ENCODE measurements at places on chromosomes 11 and 22. TPM values are rescaled to one million over a fixed set of nuclear protein-coding genes. Genes with fewer than 3 reads are reported as not detected.
A peak's percentile ranks its signal among the peaks of the same experiment; 100 is the strongest.

Gene TST
- total RNA-seq = 37.7 TPM

Gene TRPC6
- 11.2 TPM for total RNA-seq

Gene DERL3
- 6.7 TPM for total RNA-seq

Gene ALDH3B2
- 0.94 TPM for total RNA-seq

Gene SYT12
- total RNA-seq = not detected

Gene IL18
- 46.0 TPM for total RNA-seq

Gene TRIM49
- not detected for total RNA-seq

Gene ARHGAP8
- total RNA-seq = 23.4 TPM

Gene OR52E8
- total RNA-seq = not detected

Gene HTR3B
- not detected for total RNA-seq

DNA sequence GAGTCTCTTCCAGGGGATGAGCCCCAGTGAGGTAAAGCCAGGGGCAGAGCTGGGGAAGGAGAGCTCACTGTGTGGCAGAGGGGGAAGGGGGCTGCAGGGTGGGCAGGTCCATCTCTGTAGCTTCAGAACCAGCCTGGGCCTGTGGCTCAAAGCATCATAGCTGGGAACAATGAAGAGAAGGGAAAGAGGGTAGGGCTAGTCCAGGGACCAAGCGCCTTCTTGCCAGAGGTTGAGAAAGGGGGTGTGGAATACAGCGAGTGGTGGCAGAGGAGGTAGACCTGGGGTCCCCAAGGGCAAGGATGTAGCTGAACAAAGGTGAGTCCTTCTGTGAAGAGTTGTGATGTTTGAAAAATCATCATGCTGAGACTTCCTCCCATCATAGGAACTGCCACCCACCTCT lies 1.2 kb upstream of the PLA2G3 start:
- no peak overlapping the region for H3K27ac ChIP-seq
- H3K36me3 ChIP-seq = no peaks in the 10 kb centered on the region

GRCh38 chr11:33227578-33228261 lies 29.5 kb upstream of the HIPK3 start:
- no peak for DNase-seq
- no peaks in the 10 kb centered on the region for H3K4me1 ChIP-seq
- no peaks in the 10 kb centered on the region for H3K36me3 ChIP-seq
- H3K27me3 ChIP-seq = no peaks in the 10 kb centered on the region
- H3K4me3 ChIP-seq = no peak overlapping the region
- no peak overlapping the region for H3K27ac ChIP-seq

GRCh38 chr22:35301372-35301874 lies 1.7 kb downstream of the TOM1 start:
- H3K27me3 ChIP-seq = no peaks in the 10 kb centered on the region
- DNase-seq = peak; percentile 47
- H3K4me3 ChIP-seq = peak overlapping the region; percentile 95
- peaks cover 6% of the 10 kb centered on the region for H3K4me1 ChIP-seq
- peaks cover 14% of the 10 kb centered on the region for H3K36me3 ChIP-seq

DNA sequence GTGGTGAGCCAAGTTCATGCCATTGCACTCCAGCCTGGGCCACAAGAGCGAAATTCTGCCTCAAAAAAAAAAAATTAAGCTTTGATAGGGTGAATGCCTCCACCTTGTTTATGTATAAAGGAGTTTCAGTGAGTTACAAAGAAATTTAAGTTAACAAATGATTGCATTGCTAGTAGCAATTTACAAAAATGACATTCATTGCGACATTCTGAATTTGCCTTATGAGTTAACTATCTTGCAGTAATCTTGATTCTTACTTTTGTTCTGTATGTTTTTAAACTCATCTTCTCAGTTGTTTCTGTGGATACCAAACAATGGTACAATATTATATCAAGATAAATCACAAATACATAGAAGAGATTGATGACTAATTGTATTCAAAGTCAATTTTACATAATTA lies 207.0 kb downstream of the DDX10 start:
- no peak overlapping the region for H3K27ac ChIP-seq
- H3K4me3 ChIP-seq = no peak overlapping the region
- no peaks in the 10 kb centered on the region for H3K36me3 ChIP-seq
- DNase-seq = no peak
- no peaks in the 10 kb centered on the region for H3K27me3 ChIP-seq

- DNase-seq = no peak
- no peak overlapping the region for H3K27ac ChIP-seq
- no peak overlapping the region for H3K4me3 ChIP-seq
- H3K36me3 ChIP-seq = no peaks in the 10 kb centered on the region
- no peaks in the 10 kb centered on the region for H3K4me1 ChIP-seq
- H3K27me3 ChIP-seq = no peaks in the 10 kb centered on the region
These were observed 4.7 kb downstream of the OR5AP2 start for GRCh38 chr11:56637500-56637899.

GRCh38 chr11:8392166-8392565 lies 128.5 kb upstream of the LMO1 start:
- no peak overlapping the region for H3K27ac ChIP-seq
- no peak overlapping the region for H3K4me3 ChIP-seq
- no peaks in the 10 kb centered on the region for H3K27me3 ChIP-seq
- no peaks in the 10 kb centered on the region for H3K4me1 ChIP-seq

- no peaks in the 10 kb centered on the region for H3K27me3 ChIP-seq
- no peak overlapping the region for H3K27ac ChIP-seq
- DNase-seq = no peak
- no peaks in the 10 kb centered on the region for H3K36me3 ChIP-seq
These were observed 28.5 kb downstream of the BTBD10 start for GRCh38 chr11:13434247-13435205.

DNA sequence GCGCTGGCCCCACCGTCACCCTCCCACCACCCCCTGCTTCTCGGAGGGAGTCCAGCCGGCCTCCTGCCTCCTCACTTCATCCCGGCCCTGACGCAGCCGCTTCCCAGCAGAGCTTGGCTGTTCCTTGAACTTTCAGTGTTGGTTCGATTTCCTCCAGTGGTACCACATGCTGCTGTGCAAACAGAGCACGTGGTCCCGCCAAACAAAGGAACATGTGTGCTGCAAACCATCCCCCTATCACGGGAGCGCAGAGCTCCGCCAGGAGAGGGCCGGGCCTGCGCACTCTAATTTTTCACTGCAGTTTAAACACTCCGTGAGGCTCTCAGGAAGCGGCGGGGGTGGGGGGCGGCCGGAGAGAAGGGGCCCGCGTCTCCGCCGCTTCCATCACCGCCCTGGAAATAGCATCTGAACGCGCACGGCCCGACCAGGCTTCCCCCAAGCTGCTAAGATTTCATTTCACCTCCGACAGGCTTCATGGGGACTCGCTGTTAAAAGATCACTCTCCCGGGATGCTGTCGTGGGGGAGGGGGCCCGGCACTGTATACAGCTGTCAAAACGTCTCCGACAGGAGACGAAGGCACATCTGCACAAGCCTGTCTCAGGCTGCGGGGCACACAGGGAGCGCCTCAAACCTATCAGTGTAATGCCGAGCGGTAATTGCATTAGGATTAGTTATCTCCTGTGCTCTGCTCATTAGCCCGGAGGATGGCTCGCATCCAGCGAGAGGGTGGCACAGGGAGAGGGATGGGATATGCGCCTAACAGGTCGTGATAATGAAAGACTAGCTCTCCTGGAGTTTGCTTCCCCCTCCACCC lies 269.9 kb upstream of the SORL1-AS1 start:
- peak overlapping the region; percentile 13 for H3K4me3 ChIP-seq
- no peaks in the 10 kb centered on the region for H3K36me3 ChIP-seq
- no peaks in the 10 kb centered on the region for H3K27me3 ChIP-seq
- H3K4me1 ChIP-seq = peaks cover 6% of the 10 kb centered on the region
- no peak overlapping the region for H3K27ac ChIP-seq

DNA sequence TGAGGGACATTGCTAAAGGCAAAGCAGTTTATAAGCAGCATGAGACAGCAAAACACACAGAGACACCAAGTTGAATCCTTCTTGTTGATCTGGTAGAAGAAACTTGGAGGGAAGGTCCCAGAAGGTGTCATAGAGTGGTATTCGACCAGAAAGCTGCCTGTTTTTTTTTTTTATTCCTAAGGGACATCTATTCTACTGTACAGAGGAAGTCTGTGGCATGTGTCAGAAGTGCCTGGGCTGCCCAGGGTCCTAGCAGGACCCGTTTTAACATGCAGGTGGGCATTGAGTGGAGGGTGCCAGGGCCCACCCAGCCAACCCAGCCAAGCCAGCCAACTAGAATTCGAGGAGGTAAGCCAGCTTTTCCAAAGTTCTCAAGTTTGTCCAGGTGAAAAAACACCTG lies 68.0 kb upstream of the ATXN10 start:
- H3K27me3 ChIP-seq = peaks cover 14% of the 10 kb centered on the region
- H3K36me3 ChIP-seq = no peaks in the 10 kb centered on the region
- peaks cover 6% of the 10 kb centered on the region for H3K4me1 ChIP-seq
- H3K4me3 ChIP-seq = no peak overlapping the region
- DNase-seq = no peak

GRCh38 chr11:37755521-37755920 lies 1157.5 kb upstream of the RAG2 start:
- no peak for DNase-seq
- no peaks in the 10 kb centered on the region for H3K27me3 ChIP-seq
- H3K27ac ChIP-seq = no peak overlapping the region
- no peak overlapping the region for H3K4me3 ChIP-seq
- H3K36me3 ChIP-seq = no peaks in the 10 kb centered on the region

GRCh38 chr11:30405385-30405784 lies 82.5 kb downstream of the ARL14EP start:
- no peak overlapping the region for H3K4me3 ChIP-seq
- DNase-seq = no peak
- no peaks in the 10 kb centered on the region for H3K27me3 ChIP-seq
- H3K4me1 ChIP-seq = no peaks in the 10 kb centered on the region

- no peaks in the 10 kb centered on the region for H3K36me3 ChIP-seq
- H3K4me1 ChIP-seq = no peaks in the 10 kb centered on the region
- H3K4me3 ChIP-seq = no peak overlapping the region
- H3K27ac ChIP-seq = no peak overlapping the region
- peaks cover 43% of the 10 kb centered on the region for H3K27me3 ChIP-seq
These were observed 22.7 kb upstream of the ALX4 start for GRCh38 chr11:44332665-44333064.

DNA sequence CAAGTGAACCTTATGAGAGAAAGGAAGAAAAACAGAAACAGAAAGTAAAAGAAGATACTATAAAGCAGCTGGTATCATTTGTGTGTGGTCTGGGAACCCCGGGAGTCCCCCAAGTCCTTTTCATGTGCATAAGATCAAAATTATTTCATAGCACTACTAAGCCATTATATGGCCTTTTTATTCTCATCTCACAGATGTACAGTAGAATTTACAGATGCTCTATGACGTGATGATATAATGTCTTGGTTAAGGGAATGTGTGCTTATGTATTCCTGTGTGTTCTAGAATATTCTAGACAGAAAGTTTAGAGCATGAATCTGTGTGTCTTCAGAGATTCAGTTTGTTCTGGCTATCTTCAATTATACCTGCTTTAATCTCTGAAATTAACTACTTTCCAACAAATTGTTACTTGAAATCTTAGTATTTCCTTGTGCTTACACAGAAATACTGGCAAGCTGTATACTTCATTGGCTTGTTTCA lies 8.6 kb upstream of the TPP1 start:
- H3K27me3 ChIP-seq = no peaks in the 10 kb centered on the region
- no peaks in the 10 kb centered on the region for H3K4me1 ChIP-seq
- H3K27ac ChIP-seq = no peak overlapping the region
- no peak for DNase-seq
- H3K36me3 ChIP-seq = peaks cover 68% of the 10 kb centered on the region

GRCh38 chr22:42881982-42882656 lies 25.0 kb upstream of the ARFGAP3 start:
- no peak overlapping the region for H3K27ac ChIP-seq
- H3K4me3 ChIP-seq = no peak overlapping the region
- H3K36me3 ChIP-seq = peaks cover 100% of the 10 kb centered on the region

DNA sequence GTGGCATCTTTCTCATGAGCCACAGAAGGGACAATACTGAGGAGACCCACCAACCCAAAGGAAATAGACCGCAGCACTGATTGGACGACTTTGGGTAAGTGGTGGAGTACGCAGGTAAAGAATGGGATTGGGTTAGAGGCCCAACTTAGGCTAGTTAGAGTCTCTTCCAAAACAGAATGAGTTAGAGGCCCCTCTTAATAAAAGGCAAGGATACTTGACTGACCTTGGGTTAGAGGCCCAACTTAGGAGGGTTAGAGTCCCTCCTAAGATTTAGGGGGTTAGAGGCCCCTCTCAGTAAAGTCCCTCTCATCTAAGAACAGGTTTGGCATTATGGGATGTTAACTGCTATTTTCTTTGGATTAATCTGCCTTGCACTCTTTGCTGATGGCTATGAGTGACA lies 24.6 kb downstream of the CCKBR start:
- no peak overlapping the region for H3K4me3 ChIP-seq
- peaks cover 14% of the 10 kb centered on the region for H3K27me3 ChIP-seq
- DNase-seq = no peak
- H3K27ac ChIP-seq = no peak overlapping the region

DNA sequence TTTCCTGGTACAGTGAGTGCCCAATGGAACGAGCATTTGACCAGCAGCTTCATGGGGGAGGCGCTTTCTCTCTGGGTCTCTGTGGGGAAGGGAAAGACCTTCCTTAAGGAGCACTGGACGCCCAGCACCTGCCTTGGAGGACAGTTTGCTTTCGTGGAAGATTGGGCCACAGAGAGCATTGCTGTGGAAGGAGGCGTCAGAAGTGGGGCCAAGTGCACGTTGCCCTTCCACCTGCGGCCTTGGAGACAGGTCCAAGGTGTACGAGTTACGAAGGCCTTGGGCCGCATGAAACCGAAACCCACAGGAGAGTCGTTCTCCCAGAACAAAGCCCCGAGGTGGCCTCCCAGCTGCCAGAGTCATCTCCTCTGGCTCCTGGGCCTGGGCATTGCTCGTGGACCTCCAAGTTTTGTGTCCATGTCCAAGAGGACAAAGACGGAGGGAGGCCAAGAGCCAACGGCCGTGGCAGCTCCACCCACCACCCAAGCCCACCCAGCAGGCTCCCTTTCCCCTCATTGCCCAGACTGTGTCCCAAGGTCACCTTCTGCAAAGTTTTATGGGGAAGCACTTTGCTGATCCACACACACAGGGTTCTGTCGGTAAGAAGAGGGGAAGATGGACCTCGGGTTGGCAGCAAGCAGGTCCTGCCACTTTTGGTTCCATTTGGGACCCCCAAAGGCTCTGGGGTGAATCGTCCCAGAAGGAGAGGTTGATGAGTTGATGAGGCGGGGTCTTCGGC lies 5.8 kb upstream of the NLRP6 start:
- no peaks in the 10 kb centered on the region for H3K36me3 ChIP-seq
- no peak overlapping the region for H3K27ac ChIP-seq
- no peak for DNase-seq
- H3K4me1 ChIP-seq = peaks cover 39% of the 10 kb centered on the region

Measured in left lung (tissue), 14 donors.